Fibroblast of the aortic adventitia (primary cell): ENCODE measurements at places on chromosomes 1 and 21. TPM values are rescaled to one million over a fixed set of nuclear protein-coding genes. Genes with fewer than 3 reads are reported as not detected.

GRCh38 chr1:10662824-10663677 lies 133.4 kb downstream of the CASZ1 start:
- DNase-seq, result no peak

DNA sequence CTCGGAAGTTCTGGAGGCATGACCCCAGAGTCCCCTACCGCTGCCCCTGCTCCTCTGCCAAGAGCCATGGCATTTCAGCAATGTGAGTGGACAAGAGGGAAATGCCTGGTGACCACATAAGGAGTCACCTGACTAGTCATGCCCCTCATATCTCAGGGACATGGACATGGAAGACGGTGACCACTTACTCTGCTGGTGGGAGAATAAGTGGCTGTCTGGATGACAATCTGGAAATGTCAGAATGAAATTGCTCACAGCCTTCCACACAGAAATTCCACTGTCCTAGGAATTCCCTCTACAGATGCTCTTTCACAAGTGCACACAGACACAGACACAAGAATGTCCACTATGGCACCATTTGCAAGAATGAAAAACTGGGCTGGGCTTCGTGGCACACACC lies 24.3 kb upstream of the PLEKHG5 start:
- DNase-seq, result no peak

The S100A5 gene
- 0.99 TPM in 1 of 2 replicates, not detected in the other for total RNA-seq

The LRRC39 gene
- total RNA-seq, result 0.36 and 3.7 TPM in 2 replicates

- DNase-seq, result no peak
These were observed 323.3 kb upstream of the NR5A2 start for GRCh38 chr1:199704231-199704630.

DNA sequence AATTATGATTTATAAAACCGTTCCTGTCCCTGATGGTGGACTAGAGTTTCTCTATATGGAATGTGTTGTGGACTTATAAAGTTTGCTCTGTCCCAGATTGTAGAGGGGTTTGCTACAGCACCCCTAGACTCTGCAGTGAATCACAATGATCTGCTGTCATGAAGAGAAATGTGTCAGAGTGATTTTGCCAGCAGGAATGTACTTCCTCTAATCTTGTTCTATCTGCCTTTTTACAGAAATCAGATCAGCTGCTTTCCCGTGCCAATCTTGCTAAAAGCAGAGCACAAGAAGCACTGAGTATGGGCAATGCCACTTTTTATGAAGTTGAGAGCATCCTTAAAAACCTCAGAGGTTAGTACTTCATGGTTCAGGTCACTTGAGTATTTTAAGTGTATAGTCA lies 52.0 kb downstream of the LAMC2 start:
- peak; percentile 57 for DNase-seq

DNA sequence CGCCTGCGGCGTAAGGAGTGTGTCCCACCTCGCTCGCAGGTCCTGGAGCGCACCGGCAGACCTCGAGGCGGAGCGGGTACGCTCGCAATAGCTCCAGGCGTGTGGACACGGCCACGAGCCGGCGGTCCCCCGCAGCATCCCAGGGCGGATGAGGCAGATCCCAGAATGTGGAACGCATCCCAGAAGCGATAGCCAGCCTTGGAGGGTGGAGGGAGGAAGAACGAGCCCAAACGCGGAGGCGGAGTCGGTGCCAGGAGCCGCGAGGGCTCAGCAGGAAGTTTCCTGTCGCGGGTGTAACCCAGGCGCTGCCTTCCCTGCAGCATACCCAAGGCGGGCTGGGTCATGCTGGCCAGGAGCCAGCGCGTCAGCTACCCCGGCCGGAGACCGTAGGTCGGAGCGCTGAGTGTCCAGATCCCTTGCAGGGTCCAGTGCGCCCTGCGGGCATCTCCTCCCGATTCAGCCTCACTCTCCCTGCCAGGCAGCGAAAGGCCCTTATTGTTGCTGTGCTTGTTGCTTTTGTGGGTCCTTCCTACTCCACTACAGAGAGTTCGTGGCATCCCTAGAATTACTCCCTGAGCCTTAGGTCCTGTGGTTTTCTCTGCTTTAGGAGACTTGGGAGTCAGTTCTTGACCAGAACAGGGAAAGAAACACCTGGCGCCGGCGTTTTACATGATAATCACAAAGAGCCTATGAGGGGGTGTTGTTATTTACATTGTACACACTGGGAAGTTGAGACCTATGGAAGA lies 27.7 kb downstream of the STYXL2 start:
- peak; percentile 6 for DNase-seq

DNA sequence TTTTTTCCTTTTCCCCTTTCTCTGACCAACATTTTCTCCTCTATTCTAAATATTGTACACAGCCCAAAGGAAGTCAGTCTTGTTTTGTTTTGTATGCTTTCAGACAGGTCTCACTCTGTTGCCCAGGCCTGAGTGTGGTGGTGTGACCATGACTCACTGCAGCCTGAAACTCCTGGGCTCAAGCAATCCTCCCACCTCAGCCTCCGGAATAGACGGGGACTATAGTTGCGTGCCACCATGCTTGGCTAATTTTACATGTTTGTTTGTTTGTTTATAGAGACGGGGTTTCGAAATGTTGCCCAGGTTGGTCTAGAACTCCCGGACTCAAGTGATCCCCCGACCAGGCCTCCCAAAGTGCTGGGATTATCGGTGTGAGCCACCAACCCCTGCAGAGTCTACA lies 72.8 kb downstream of the NRIP1 start:
- DNase-seq, result no peak

GRCh38 chr21:20729376-20729775 lies 268.8 kb upstream of the NCAM2 start:
- no peak for DNase-seq

The MX1 gene
- 3.2 and 30.7 TPM in 2 replicates for total RNA-seq

DNA sequence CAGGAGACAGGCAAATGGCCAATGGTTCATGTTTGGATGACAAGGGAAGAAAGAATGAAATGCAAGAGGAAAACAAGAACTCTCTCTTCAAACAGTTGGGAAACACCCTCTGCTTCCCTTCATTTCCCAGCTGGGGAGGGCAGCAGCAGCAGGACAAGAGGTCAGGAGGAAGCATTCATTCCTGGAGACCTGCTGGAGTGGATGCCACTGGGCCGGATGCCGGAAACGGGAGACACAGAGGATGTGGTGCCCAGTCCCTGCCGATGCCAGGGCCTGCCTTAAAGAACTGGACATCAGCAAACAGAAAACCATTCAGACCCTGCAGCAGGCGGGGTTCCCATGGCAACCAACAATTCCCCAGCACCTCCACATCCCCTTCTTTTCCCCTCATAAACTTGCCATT lies 102.3 kb upstream of the ZNF648 start:
- DNase-seq, result no peak

The KRTAP19-3 gene
- total RNA-seq, result not detected in 2 replicates

DNA sequence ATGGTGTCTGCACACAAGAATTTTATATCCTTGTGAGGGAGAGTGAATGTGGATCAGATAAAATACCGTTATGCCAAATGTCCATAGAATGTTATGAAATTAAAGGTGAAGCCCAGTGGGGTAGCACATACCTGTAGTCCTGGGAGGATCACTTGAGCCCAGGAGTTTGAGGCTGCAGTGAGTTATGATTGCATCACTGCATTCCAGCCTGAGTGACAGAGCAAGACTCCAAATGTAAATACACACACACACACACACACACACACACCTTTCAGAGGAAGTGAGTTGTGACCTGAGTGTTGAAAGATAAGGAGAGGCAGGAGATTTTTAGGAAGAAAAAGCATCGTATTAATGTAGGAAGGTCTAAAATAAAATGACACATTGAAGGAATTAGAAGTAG lies 28.1 kb upstream of the ZYG11A start:
- no peak for DNase-seq

GRCh38 chr1:39564941-39565340 lies 11.6 kb downstream of the PABPC4 start:
- DNase-seq, result no peak

- no peak for DNase-seq
These were observed 16.7 kb downstream of the RAB3B start for GRCh38 chr1:51973587-51974474.

The DEPDC1 gene
- 1.6 and 36.1 TPM in 2 replicates for total RNA-seq

DNA sequence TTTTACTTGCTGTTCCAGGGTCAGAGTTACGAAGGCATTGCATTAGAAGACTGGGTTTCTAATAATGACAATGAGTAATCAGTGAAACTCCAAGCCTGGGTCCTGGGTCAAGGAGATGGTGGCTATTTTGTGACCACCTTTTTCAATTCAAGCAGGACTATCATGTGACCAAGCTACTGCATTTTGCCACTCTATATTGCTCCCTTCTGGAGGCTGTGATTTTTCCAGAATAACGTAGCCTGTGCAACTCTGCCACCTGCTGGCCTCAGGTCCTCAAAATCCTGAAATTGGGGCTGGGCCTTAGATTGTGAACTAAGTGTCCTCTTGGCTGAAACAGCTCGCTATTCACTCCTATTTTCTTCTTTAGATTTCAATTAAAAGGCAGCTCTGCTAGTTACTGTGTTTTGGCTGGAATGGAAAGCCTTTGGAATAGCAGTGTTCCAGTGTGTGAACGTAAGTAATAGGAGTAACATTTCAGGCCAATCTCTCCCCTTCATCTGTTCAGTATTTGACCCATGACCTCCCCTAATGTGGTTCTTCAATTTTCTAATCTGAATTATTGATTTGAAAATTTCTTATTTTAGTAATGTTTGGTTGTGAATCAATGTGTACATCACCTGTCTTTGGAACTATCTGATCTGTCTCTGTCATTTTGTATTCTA lies 52.9 kb upstream of the CD46 start:
- DNase-seq, result peak; percentile 64

DNA sequence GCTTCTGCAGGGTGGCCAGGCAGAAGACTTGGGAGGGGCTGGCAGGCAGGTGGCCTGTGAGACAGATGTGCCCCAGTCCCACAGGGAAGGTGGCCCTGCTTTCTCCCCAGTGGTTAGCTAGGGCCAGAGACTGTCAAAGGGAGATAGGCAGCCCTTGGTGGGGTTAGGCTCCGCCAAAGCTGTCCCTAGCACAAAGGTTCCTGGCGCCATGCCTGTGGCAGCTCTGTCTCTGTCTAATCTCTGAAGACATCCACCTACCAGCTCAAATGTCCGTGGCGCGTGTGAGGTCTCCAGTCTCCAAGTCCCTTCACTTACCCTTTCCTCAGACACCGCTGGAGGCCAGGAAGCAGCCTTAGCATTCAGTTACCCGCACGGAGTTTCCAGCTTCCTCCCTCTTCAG lies 17.7 kb downstream of the TCP10L start:
- no peak for DNase-seq

The CRNN gene
- total RNA-seq, result not detected in 2 replicates

DNA sequence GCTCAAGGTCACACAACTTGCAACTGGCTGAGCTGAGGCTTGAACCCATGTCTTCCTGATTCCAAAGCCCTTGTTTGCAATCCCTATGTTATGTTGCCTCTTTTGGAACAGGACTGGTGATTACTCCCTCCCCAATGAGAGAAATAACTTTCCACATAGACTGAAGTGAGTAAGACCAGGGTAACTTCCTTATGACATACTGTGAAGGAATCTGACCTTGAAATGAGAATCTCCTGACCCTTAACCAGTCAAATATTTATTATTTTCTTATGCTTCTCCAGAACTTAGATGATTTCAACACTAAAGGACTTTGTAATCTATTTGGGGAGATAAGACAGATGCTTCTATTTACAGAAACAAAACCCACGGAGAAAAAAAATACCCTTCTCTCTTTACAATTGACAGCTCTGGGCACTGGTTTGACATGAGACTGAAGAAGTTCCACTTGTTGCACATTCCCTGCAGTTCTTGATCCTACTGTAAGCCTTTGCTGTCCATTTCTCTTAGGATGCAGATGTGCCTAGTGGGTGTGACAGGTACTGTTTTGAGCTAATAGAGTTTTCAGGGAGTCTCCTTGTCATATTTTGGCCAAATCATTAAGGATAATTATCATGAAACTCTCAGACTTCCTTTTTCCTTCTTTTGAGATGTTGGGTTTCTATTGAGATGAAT lies 3.9 kb upstream of the RPTN start:
- DNase-seq, result peak; percentile 73

DNA sequence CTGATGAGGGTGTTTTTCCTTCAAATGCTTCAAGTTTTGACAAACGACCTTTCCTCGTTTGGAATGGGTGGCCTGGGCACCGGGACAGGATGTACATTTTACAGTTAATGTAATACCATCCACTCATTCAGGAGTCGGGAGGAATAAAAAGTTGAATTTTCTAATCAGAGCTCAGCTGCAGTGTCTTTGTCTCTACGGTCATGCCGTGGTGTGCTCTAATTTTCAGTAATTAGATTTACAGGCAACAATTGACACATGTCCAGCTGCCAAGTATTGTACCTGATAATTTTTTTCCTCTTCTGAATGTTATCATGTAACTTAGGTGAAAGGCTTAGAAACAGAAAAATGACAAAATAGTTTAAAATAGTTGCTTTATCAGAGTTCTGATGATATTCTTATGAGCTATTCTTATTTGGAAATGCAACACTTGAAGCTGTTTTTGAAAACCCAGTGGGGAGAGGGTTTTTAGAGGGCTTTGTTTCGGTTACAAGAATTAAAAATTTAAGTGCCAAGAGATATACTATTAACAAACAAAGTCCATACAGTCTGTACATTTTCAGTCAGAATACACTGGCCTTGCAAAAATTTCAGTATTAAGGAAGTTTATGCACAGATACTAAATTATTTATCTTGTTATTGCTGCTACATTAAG lies 1.0 kb downstream of the CDKN2C start:
- peak; percentile 52 for DNase-seq

The HSPA6 gene
- 0.45 TPM in 1 of 2 replicates, not detected in the other for total RNA-seq

- DNase-seq, result no peak
These were observed 10.0 kb downstream of the PLA2G2D start for GRCh38 chr1:20109223-20109856.

GRCh38 chr1:94063379-94063778 lies 57.6 kb downstream of the ABCA4 start:
- peak; percentile 61 for DNase-seq

DNA sequence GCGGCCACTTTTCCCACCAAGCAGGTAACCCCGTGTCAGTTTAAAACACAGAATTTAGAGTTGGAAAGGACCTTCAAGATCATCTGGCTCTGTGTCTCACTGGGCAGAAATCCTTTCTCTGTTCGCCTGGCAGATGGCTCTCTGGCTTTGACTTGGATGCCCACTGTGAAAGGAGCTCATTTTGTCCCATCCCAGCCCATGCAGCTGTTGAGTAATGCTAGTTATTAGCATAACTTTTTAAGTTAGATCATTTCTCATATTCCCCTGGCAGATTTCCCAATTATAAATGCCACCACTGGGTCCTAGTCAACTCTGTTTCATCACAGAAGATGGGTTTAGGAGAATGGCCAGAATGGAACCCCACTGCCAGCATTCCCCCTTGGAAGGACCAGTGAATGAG lies 55.9 kb downstream of the SLC35F3 start:
- no peak for DNase-seq

DNA sequence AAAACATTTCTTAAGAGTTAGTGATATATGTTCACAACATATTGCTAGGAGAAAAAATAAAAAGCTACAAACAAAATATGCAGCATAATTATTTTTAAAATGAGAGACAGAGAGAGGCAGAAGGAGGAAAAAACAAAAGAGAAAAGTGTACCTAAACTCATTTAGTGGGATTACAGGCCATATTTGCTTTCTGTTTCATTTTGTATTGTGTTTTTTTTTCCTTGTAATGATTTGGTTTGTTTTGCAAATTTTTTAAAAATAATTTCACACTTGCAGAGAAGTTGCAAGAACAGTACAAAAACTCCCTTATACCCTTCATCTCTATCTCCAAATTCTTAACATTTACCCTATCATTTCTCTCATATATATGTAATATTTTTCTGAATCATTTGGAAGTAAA lies 65.0 kb downstream of the LBR start:
- DNase-seq, result no peak

The TCP10L gene
- 0.45 TPM in 1 of 2 replicates, not detected in the other for total RNA-seq

- peak; percentile 60 for DNase-seq
These were observed 11.6 kb downstream of the SCNN1D start for GRCh38 chr1:1291548-1292441.
